ENCODE measurements at places on chromosomes 3 and 15.

GRCh38 chr3:22471557-22471956 lies 720.5 kb upstream of the ZNF385D start:
- DNase-seq = no peak

DNA sequence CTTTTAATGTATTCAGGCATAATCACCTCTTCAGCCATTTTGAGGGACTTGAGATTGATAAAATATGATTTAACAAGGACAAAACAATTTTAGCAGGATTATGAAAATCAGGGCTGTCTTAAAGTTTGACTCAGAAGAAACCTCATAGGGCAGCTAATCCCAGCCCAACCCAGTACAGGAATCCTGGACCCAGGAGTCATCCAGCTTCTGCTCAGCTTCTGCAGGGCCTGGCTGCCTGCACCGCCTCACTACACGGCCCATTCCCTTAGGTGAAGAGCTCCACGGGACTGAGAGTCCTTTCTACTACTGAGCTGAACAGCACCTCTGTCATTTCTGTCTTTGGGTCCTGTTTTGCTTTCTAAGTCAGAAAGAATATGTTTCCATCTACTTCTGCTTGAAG lies 37.5 kb downstream of the ARHGAP31 start:
- DNase-seq = peak; percentile 73

DNA sequence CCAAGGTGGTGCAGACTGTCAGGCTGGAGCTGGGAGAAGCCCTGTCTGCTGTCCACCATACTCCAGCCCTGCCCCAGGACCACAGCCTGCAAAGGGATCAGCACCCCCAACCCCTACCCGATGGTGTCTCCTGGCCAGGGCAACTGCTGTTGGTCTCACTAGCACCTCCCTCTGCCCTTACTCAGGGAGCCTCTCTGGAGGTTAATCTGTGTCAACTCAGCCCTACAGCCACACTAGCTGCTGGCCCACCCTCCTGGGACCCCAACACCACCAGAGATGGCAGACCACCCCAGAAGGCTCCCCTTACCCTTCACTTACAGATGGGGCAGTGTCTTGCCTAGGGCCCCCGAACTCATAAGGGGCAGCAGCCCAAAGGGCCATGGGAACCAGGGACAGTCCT lies 65.2 kb downstream of the TLE3 start:
- no peak for DNase-seq

DNA sequence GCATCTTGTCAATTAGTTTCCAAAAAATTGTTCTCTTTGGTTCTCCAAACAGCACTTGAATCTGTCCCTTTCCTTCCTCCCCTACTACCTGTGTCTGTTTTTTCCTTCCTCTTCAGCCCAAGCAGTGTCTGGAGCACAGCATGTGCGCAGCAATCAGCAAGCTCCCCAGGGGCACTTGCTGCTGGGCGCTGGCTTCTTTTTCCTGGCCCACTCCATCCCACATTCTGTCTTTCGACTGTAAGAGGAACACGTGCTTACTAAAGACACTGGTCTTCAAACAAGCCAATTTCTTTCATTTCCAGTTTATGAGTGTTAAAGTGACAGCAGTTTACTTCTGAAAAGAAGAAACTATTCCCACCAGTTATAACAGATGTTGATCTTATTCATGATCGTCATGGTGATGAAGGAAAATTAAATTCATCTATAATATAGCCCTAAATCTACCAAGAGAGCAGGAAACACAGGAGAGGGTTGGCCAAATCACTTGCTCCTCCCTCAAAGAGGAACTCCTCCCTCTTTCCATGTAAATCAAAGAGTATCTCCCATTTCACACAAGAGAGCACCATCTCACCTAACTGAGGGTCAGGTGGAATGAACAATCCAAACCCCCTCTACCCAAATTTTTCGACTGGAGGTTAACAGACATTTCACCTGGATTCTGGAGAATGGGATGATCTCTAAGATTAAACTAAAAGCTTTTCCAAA lies 115.4 kb downstream of the IGF2BP2 start:
- no peak for DNase-seq

- DNase-seq = no peak
Observed at GRCh38 chr3:152087153-152087552, 181.6 kb upstream of the MBNL1 start.

- no peak for DNase-seq
Observed at GRCh38 chr3:138769616-138770015, 65.1 kb downstream of the PIK3CB start.

DNA sequence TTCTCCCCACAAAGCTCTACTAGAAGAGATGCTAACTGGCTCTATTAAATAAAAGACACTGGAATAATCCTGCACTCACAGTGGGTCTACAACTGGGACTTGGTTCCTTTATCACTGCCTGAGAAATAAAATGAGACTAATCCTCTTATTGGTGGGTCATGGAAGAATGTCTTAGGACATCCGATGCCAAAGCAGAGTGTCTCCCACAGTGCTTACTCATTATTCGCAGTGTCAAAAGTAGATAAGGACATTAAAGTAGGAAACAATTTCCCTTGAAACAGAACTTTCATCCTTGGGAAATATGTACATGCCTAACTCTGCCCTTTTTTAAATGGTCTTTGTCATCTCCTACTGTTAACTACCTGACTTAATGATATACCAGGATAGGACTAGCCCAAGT lies 71.5 kb downstream of the GSK3B start:
- peak; percentile 71 for DNase-seq

DNA sequence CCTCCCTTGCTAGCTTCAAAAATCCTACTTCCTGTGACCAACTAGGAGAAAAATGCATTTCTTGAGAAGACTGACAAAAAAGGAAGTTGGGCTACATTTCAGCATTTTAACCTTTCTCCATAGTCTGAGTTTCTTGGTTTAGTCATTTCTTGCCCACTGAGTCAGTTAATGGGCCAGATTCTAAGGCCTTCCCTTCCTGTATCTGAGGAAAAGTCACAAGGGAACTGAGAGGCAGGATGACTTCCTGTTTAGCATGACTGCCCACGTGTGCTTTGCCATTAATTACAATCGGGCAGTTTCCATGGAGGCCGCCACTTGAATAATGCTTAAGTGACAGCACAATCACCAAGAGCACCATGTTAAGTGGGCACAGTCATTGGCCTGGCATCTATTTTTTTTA lies 794.4 kb upstream of the LMCD1 start:
- no peak for DNase-seq

DNA sequence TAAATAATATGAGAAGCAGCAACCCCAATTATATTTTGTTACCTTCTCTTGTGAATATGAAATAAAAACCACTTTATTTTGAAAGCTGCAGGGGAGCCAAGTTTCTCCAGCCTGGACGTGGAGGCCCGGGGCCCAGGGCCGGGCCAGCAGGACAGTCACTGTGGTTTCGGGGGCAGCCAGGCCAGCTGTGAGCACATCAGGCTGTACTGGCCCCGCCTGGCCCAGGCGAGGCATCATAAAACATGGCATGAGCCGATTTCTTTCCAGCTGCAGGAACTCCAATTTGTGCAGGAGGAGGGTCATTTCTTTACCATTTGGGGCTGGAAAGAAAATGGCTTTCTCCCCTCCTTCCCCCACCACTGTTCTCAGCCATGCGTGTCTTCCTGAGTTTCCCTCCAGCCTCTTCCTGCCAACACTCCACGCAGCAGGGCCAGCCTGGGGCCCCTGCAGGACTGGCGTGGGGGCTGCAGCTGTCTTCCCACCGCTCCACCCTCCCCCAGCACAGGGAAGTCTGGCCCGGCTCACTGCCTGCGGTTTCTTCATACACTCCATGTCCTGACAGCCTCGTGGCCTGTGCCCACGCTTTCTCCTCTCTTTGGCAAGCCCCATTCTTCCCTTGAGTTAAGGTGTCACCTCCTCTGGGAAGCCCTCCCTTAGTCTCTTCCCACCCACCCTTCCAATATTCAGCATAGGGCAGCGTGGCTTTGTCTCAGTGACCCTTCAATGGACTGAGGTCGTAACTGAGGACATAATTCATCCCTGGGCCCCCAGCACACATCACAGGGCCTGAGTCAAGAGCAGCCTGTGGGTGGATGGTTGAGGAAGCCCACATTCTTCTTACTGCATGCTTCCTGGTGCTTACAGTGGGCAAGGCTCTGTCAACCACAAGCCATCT lies 135.8 kb downstream of the CHSY1 start:
- DNase-seq = peak; percentile 82

GRCh38 chr3:44363591-44363990 lies 25.0 kb downstream of the TCAIM start:
- DNase-seq = no peak

- DNase-seq = no peak
Observed at GRCh38 chr3:181629029-181629428, 82.7 kb upstream of the SOX2 start.

GRCh38 chr3:148796799-148797198 lies 30.8 kb upstream of the CPB1 start:
- DNase-seq = no peak

DNA sequence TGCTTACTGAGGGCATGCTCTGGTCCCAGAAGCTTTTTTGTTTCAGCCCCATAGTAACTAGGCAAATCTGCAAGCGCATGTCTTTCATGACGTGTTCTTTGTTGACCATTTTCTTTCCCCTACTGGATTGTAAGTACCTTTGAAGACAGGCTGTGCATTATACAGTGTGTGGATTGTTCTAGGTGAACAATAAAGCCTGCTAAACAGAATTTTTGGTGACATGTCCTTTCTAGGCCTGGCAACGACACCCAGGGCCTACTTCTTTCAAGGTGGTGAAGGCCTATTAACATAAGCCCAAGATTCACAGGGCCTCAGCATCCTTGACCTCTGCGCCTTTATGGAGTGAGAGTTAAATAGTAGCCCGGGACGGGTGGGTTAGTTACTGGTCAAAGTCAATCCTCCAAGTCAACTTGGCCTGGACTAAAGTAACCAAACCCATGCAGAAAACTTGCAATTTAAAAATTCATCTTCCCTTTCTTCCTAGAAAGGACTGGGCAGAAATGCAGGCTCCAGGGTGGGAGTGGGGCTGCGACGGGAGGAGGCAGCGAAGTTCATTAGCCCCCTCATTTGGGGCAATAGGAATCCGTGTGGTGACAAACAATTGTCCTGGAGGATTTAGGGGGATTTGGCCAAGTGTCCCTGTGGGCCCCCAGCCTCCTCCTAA lies 37.6 kb upstream of the TRIM71 start:
- no peak for DNase-seq
